Activated T-helper 1 cell treated with anti-CD3 and anti-CD28 coated beads, Interleukin-2, amount 50 U/mL, for 16 hours (primary cell): ENCODE measurements at places on chromosomes 2 and 18.

GRCh38 chr2:230312638-230313037 is 14.4 kb upstream of the SP140L start:
- DNase-seq = no peak

- DNase-seq = no peak
These were observed 94.6 kb upstream of the PPP1CB start for GRCh38 chr2:28656937-28657615.

DNA sequence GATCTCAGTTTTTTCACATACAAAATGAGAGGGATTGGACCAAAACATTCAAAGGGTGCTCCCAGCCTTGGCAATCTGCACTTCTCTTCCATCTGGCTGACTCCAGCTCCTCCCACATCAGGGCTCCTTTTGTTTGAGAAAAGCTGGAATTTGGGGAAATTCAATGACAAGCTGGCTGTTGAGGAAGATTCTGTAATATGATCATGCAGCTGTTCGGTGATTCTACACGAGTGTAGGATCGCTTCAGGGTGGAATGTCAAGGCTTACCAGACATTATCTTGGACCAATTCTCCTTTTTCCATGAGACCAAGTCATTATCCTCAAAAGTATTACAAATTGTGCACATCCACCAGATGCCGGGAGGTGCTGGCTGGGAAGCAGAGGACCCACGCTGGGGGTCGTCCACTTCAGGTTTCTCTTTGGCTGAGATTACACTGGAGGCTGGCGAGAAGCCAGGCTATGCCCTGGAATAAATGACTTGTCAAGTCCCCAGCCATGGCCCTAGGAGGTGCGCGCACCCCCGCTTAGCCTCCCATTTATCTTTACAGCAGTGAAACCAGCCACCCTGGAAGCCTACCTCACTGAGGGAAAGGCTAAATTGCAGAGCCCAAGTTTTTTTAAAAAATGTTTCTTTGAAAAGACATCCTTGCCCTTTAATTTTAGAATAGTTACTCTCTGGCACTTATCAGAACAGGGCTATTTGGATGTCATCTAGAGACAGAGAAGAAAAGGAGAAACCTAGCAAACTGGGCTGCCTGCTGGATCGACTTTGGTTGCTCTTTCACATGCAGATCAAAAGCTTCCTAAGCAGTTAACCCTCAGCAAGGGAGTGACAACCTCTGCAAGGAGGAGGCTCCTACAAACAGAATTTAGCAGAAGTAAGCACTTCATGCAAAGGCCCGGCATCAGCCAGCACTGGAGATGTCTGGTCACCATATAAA is 42.5 kb upstream of the LCLAT1 start:
- DNase-seq = no peak

- no peak for DNase-seq
These were observed 12.9 kb downstream of the GPR17 start for GRCh38 chr2:127658641-127659407.

GRCh38 chr18:75264926-75265597 is 54.5 kb downstream of the TSHZ1 start:
- no peak for DNase-seq

- DNase-seq = no peak
These were observed 102.9 kb downstream of the SPTBN1 start for GRCh38 chr2:54559006-54559445.

GRCh38 chr18:63180971-63181376 is 138.6 kb downstream of the BCL2 start:
- DNase-seq = no peak

DNA sequence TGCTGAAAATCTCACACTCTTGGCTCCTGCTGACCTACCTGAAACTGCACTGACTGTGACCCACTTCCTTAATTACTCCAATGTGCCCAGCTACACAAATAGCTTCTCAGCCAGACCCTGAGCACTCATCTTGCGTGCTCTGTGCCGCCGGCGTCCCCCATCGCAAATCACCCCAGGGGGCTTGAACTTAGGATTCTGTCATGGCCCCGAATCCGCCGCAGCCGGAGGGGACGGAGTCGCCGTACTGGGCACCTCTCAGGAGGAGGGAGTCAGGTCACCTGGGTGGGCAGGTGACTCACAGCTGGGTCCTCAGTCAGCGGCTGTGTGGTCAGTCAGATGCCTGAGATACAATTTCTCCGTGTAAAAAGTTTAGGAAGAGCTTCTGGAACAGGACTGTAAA is 804.9 kb upstream of the SALL3 start:
- no peak for DNase-seq

GRCh38 chr2:156944871-156945270 is 312.6 kb upstream of the GALNT5 start:
- DNase-seq = no peak

DNA sequence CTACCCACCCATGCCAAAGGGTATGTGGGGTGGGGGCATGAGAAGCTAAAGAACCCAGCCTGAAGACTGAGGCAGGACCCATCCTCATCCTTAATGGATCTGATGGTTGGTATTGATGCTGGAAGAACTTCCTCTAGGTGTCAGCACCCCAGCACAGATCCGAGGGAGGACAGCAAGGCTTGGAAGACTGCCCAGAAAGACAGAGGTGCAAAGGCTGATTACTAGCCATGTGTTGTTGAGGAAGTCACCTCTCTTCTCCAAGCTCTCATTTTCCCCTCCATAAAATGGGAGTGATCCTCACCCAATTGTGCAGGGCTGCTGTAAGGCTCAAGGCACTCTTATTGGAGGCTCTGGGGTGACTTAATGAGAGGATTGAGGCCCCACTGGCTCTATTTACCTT is 256.5 kb downstream of the CELF4 start:
- no peak for DNase-seq

GRCh38 chr2:233075141-233075965 is 15.2 kb downstream of the INPP5D start:
- no peak for DNase-seq

DNA sequence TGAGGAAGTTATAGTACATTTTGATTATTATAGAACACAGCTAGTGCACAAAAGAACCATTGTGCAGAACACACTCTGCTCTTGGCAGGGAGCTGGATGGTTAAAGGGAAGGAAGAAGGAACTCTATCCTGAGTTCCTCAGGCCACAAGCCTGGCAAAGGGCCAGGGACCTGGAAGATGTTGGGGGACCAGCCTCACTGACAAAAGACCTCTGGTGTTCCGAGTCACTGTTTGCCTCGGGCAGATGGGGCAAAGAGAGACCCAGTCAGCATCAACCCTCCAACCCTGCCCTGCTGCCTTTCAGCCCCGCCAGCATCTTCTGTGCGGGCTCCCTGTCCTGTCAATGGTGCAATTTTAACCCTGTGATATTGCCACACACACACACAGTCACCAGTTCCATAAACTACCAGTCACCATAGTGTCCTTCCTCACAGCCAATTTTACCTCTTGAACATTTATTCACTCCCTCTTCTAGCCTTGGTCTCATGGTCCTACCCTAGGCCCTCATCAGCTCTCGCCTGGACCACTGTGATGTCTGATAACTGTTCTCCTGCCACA is 21.9 kb downstream of the NEMP2 start:
- DNase-seq = no peak

GRCh38 chr2:57881998-57882888 is 164.4 kb upstream of the VRK2 start:
- DNase-seq = no peak

- no peak for DNase-seq
These were observed 47.0 kb downstream of the RRM2 start for GRCh38 chr2:10169581-10169980.

- no peak for DNase-seq
These were observed 37.1 kb upstream of the ZCCHC2 start for GRCh38 chr18:62485684-62486083.

DNA sequence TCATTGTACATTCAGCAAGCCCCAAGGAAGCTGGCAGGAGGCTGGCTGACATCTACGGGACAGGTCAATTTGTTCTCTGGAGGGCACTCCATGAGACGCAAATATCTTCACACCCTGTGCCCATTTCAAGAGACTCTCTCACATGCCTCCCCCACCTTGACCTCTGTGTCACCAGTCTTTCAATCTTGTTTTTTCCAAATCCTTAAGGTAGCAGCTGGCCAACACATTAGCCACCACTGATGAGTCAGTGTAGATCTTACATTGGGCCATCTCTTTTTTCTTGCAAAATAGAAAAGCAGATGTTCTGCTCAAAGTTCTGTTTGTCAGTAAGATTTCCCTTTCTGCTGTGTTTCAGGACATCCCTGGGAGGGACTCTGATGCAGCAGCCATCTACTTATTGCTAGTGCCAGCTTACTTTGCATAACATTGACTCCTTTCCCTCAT is 1.7 kb upstream of the DPP4 start:
- no peak for DNase-seq

GRCh38 chr2:63792530-63792929 is 49.2 kb upstream of the UGP2 start:
- DNase-seq = no peak

- DNase-seq = no peak
These were observed 259.8 kb downstream of the STK39 start for GRCh38 chr2:167987558-167987957.

GRCh38 chr2:198710562-198710961 is 747.2 kb downstream of the SATB2 start:
- DNase-seq = no peak

DNA sequence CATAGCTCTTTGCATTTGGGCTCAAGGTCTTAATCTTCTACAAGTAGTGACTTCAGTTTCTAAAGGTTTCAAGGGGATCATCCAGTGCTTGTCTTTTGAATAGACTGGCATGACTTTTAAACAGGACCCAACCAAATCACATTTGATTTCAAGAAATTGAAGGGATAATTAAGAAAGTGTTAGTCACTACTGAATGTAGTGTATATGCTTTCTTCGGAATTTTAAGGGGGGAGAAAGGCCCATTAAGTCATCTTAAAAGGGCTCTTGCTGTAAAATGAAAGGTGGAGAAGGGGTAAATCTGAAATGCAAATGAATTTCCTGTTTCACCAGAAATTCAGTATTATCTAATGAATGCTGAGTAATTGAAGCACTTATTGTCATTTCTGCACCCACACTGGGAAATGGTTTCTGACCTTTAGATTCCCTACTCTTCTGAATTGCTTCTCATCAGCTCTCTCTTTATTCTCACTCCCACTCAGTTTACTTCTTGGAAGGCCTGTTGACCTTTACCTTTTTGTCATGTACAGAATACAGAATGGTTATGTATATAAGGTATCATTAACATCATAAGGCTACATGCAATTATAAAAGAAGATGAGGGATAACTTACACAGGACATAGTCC is 241.4 kb downstream of the SLC8A1 start:
- DNase-seq = no peak

DNA sequence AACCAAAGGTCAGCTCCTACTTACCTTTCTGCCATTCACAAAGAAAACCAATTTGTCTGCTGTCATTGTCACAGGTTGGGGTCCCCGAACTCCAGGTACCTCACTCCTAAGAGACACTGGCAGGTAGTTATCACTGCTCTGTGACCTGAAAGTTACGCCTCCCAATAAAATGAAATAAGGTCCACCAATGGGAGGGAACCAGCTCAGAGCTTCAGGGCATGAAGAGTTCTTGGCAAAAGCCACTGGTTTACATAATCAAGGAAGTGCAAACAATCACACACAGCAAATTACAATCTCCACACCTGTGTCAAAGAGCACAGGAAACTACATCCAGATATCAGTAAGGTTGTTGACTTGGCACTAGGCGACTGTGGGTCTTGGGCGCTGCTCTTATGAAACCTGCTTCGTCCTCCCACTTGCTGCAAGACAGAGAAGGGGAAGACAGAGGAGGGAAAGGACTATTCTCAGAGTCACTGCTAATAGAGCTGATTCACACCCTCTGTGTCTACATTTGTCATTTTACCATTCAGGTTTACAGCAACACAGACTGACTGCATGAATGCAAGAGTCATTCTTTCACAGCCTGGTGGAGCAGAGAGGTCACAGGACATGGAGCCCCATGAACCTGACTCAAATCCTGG is at the start of gene XDH:
TSS of gene XDH (minus strand) at position 142 of the 641 bp plus-strand sequence. CDS start at position 66, 76 bp downstream.
- no peak for DNase-seq

GRCh38 chr2:235845245-235845644 is 322.9 kb downstream of the GBX2 start:
- DNase-seq = no peak

GRCh38 chr2:23554054-23554697 is 169.2 kb downstream of the KLHL29 start:
- DNase-seq = no peak

- DNase-seq = no peak
These were observed 49.2 kb upstream of the KCNG2 start for GRCh38 chr18:79748321-79749180.

GRCh38 chr18:36328916-36329315 is 31.4 kb downstream of the FHOD3 start:
- DNase-seq = no peak

DNA sequence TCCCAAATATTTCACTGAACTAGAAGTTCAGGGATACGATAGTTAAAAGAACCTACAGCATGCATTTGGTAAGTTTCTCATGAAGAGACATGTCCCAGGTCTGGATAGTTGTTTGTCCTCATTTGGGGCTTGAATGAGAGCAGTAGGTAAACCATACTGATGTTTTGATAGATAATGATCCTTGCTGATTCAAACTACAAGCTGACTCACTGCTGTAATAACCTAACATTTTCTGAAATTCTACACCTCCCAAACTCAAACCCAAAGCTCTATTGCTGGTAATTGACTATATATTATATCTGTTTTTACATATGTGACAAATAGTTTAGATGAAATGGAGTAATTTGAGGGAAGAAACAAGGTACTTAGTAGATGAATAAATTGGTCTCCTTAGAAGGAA is 154.1 kb upstream of the BOD1L2 start:
- DNase-seq = no peak

GRCh38 chr18:48892146-48892855 is 58.5 kb downstream of the SMAD7 start:
- no peak for DNase-seq

DNA sequence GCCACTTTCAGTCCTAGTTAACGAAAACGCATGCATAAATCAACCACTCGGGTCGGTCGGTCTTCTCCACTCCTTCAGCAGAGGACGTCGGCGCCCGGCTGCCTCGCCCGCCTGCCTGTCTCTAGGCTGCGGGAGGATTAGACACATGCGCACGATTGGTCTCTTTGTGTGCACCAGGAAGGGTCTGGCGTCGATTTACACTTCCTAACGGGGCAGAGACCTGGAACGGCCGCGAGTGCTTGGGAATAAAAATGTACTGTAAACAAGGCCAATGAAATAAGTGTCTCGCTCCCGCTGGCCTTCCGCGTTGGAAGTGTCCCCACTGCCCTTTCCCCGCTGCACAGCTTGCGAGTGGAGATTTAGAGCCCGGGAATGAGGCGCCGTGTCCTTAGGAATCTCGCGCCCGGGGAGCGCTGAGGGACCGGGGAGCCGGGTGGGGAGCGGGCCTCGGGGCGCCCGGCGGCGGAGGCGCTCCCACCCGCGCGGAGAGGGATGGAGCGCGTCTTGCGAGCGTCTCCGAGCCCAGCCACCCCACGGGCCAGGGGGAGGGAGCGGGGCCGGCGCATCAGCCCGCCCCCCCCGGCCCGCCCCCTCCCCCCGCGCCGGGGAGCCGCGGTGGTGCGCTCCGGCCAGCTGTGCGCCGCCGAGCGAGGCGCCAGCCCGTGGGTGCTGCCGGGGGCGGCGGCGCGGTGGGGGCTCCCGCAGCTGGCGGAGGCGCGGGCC is at the start of gene DOK6:
TSS of gene DOK6 (plus strand) at position 636 of the 723 bp plus-strand sequence.
- DNase-seq = no peak

DNA sequence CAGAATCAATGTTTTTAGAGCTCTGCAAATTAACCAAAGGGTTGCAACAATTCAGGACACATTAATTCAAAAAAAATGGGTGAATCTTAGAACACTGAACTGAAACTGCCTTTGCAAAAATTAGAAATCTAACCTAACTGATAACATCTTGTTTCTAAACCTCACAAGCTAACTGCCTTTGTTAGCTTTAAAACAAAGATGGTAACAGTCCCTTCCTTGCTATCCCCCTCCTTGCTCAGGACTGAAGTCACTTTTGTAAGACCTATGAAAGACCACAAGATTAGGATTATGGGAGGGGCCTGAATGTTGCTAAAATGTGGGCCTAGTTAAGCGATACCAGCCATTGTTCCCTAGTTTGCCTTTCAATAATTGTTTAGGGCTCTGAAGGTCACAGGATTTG is 44.9 kb upstream of the LONRF2 start:
- no peak for DNase-seq
